G401 (cell line): ENCODE measurements at places on chromosomes 4 and X.

- no peak for DNase-seq
Measured at GRCh38 chrX:47745416-47745815, 86.4 kb upstream of the UXT start.

DNA sequence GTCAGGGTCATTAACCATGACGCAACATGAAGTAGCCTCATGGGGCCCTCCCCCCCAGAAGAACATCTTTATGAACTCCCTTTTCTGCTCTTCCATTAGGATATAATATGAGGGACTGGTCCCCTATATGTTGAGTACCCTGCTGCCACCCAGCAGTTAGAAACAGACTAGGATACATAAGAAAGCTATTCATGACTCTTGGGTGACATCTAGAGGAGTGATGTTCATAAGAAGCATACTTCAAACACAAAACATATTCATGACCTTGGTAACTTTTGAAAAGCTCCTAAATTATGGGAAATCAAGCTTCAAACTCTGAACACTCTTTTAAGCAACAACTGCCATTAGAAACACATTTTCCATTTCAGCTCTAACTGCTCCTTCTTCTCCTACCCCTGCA, 155.2 kb upstream of the SPIN4 start:
- DNase-seq, result peak; percentile 47

DNA sequence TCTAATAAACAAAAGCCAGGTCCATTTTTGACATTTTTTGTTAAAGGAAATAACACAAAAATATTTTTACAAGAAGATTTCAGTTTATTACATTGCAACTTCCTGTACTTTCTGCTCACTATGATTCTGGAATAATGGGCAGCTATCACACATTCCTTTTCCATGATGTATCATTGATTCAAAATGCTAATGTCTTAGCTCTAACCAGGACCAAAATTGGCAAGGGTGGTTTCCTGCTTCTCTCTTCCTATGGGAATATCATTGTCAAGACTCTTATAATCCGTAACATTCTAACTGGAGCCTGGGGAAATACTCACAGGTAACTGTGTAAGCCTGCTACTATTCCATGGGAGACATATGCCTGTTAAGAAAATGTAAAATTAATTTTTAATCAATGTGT, 218.6 kb downstream of the DCAF12L2 start:
- DNase-seq, result no peak

DNA sequence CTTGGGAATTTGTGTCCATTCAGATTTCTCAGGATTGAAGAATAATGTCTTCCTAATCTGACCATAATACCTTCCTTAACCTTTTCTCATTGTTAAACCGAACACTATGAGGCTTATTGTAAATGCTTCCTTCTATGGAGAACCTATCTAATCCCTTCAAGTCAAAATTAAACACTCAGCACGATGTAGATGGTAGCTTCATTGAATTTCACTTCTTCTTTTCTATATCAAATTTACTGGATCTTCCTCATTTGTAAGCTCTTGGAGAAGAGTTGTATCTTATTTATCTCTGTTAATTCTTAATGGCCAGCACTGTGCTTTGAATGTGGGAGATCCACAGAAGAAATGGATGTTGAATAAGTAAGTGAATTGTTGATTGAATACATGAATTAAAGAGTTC, 109.0 kb upstream of the RAPGEF2 start:
- no peak for DNase-seq

DNA sequence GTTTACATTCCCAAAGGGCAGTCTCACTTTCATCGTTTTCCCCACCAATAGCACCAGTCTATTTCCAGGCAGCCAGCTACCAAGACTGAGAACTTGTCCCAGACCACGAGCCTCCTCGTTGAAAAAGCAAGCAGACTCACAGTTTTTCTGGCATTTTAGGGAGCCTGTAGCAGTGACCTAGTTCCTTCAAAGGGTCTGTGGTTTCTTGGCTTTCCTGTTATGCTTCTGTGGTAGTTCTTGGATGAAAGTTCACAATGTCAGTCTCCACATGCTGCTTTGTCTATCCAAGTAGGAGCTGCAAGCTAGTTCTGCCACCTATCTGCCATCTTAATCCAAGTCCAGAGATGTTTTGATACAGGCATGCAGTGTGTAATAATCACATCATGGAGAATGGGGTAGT, 151.6 kb upstream of the ZC4H2 start:
- DNase-seq, result no peak

GRCh38 chrX:49922291-49923241, at the start of gene CLCN5:
TSS of gene CLCN5 (plus strand) at chrX:49922596. CDS start at chrX:49925299, 2,703 bp downstream.
- peak; percentile 90 for DNase-seq
